Occipital lobe (tissue), 3 donors: ENCODE measurements at places on chromosomes 7 and 10.

DNA sequence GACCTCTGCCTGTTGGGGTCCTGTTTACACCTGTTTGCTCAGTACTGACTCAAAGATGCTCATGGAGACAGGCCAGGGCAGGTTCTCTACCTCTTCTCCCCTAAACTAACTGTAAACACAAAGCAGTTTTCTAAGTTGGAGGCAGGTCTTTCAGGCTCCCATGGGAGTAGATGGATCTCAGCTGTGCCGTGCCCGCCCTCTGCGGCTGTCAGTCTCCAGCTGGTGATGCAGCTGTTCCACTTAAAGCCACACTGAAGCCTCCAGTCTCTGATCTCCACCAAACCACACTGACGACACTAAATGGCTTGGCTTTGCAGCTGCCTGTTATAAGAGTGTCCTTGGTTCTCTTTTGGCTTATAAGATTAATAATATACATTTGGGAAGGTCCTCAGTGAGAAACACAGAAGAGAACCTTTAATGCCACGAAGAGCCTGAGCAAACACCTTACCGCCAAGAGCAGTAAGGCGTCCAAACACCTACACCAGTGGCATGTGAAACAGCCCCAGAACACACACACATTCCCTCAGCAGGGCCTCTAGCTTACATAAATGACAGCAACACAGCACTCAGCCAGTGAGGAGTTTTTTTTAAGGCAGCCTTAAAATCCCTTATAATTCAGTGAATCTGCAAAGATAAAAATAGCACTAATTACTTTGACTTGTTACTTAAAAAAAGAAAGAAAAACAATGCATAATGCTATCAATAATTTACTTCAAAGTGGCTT lies 60.4 kb upstream of the KCNIP2 start:
- DNase-seq: no peak

DNA sequence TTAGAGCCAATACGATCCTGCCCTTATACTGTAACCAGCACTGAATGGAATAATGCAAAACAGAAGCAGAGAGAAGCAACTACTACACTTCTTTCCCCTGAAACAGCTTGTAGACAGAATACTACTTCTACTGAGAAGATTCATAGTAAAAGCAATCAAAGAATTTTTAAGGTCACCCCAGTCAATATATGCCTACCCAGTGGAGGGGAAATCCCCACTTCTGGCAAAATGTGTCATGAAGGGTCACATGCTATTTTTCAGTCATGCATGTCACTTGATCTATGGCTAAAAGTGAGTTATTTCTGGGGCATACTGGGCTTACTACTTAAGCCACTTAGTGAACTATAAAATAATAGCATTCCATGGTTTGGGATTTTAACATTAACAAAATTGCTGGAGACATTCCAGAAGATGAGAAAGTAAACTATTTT lies 25.6 kb downstream of the IRF5 start:
- no peak for DNase-seq

GRCh38 chr10:69891057-69891617 lies 89.4 kb downstream of the COL13A1 start:
- DNase-seq: no peak

- DNase-seq: no peak
These were observed 1.0 kb upstream of the CTTNBP2 start for GRCh38 chr7:117874191-117874700.

- DNase-seq: no peak
These were observed 85.2 kb downstream of the RNLS start for GRCh38 chr10:88497913-88498312.
